ENCODE measurements at places on chromosomes 12 and 14.
A peak's percentile ranks its signal among the peaks of the same experiment; 100 is the strongest.

- no peak for DNase-seq
Measured at GRCh38 chr12:4282892-4283511, 9.4 kb downstream of the CCND2 start.

DNA sequence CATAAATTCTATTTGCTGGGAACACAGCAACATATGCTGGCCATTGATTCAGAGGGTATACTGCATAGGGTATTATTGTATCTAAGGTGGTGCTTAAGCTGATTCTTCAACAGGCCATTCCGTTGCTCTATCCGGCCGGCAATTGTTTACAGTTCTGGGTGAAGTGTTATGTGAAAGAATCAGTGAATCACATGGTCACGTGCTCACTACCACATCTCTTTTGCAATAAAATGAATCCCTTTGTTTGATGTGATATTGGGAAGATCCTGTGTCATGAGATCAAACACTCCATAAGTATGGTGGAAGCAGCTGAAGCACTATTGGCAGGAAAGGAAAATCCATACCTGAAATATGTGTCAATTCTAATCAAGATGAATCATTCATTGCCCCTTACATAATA lies 7.6 kb upstream of the USP15 start:
- DNase-seq, result no peak

DNA sequence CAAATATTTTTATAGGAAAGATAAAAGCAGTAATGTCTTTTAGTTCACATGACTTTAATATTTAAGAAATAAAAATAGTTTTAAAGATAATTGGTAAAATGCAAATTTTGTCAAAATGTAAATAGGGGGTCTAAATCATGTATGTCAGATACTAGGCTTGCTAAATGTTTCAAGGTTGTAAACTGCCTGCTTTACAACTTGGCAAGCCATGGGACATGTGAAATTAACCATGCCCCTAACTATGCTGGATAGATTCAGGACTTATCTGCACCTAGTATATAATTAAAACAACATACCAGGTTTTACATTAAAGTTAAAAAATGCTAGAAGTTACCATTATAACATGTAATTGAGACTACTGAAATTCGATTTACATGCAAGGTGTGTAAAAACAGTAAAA lies 537.3 kb upstream of the MIS18BP1 start:
- DNase-seq, result no peak

GRCh38 chr14:85824526-85824925 lies 294.6 kb downstream of the FLRT2 start:
- DNase-seq, result no peak

DNA sequence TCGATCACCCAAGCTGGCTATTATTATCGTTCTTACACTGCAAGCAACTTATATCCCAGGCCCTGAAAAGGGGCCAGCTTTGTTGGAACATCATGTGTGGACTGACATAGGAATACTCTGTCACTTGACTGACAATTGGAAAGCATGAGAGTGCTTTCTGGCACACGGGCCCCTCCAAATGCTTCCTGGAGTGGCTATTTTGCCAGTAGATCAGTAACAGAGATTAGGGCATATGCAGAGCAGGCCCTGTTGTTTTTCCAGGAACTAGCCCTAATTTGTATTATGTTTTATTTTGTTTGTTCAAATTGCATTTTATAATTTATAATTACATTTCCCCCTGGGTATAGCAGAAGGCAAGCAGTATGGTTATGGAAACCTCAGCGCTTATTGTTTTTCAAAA lies 170.1 kb upstream of the FRMD6 start:
- DNase-seq, result no peak

DNA sequence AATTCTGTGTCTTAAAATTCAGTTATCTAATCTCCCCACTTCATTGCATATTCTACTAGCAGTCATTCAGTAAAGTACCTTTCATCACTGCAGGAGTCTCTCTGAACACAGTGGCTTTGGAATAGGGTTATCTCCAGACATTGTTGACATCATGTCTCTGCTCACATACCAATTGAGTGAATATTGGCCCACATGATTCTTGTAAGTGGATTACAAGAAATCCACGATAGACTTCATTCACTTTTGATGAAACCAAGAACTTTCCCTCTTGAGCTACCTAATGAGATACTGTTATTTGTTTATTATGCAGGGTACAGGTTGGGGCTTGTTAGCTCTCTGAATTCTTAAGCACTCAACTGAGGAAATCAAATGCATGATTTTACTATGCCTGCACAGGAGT lies 284.9 kb downstream of the RAD51B start:
- no peak for DNase-seq

- DNase-seq, result peak; percentile 80
Measured at GRCh38 chr12:121296618-121297434, at the start of gene CAMKK2. Gene CAMKK2 (minus strand): TSS chr12:121296709. CDS start chr12:121274526, 22,183 bp downstream.

- DNase-seq, result no peak
Measured at GRCh38 chr12:119772431-119772830, 104.5 kb downstream of the PRKAB1 start.

DNA sequence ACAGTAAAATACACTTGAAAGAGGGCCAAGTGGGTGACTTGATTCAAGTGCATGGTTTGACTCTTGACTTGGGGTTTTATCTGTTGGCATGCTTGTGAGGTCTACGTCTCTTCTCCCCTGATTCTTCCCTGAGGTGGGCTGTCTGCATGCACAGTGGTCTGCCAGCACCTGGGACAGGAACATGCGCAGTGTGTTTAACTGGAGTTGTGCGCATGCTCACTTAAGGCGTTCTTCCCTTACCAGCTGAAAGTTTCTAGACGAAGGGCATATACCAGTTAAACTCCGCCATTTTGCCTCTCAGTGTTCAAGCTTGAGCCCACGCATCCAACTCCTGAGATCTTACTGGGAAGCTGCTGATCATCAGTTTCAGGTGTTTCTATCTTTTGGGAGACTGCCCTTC lies 38.5 kb downstream of the GLRX5 start:
- DNase-seq, result no peak

DNA sequence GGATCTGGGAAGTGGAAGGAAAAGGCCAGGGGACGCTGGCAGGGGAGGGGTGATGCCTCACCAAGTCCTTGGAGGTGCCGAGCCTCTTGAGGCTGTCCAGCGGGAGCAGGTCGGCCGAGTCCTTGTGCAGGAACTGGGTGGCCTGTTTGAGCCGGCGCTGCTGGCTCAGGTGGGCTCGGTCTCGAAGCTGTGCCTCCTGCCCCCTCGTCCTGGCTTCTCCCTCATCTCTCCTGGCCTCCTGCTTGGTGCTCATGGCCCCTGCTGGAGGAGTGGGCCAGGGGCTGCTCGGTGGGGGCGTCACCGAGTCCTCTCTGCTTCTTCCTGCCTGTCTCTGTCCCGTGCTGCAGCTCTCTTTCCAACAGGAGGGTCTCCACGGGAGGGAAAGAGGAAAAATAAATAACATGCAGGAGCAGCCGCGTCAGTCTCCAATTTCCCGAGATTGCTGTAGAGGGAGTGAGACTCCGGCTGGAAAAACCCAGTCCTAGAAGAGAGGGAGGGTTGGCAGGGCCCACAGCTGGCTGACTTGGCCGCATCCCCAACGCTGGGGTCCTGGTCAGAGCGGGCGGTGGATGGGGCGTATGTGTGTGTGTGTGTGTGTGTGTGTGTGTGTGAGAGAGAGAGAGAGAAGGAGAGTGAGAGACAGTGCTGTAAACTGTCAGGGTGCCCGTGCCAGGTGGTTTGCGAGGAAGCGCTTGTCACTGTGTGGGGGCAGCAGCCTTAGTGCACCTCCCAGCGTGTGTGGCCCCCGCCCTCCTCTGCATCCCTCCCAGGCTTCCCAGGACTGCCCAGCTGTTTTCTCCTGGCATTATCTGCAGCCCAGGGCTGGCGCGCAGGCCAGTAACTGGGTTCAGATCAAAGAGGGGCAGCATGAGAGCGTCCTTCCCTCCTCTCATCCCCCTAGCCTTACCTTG lies at the start of gene NRIP2:
NRIP2 (minus strand) TSS at position 455 of the 911 bp plus-strand sequence; CDS start at position 403, 52 bp downstream.
- DNase-seq, result no peak

- DNase-seq, result no peak
Measured at GRCh38 chr14:102223682-102224081, 81.3 kb downstream of the MOK start.

- no peak for DNase-seq
Measured at GRCh38 chr14:67377916-67378315, 17.8 kb downstream of the EIF2S1 start.

- DNase-seq, result no peak
Measured at GRCh38 chr12:101297661-101298060, 17.8 kb downstream of the UTP20 start.

- DNase-seq, result no peak
Measured at GRCh38 chr14:102645746-102646440, 53.4 kb downstream of the RCOR1 start.

DNA sequence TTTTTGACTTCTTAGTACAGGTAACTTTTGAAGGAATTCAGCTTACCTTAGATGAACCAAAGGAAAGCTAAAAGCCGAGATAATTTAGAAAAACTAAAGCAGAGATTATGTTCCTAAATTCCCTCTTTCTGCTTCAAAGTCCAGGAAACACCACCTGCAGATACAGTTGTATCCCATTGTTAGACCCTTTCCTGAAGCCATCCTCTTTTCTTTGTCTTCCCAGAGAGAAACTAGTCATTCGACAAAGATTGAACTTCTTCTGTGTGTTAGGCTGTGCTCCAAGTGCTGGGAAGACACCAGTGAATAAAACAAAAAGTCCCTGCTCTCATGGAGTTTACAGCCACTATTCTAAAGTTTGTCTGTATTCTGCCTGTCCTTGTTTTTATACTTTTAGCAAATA lies 29.3 kb downstream of the PPM1A start:
- no peak for DNase-seq

- no peak for DNase-seq
Measured at GRCh38 chr12:10175846-10176636, 2.8 kb upstream of the TMEM52B start.

DNA sequence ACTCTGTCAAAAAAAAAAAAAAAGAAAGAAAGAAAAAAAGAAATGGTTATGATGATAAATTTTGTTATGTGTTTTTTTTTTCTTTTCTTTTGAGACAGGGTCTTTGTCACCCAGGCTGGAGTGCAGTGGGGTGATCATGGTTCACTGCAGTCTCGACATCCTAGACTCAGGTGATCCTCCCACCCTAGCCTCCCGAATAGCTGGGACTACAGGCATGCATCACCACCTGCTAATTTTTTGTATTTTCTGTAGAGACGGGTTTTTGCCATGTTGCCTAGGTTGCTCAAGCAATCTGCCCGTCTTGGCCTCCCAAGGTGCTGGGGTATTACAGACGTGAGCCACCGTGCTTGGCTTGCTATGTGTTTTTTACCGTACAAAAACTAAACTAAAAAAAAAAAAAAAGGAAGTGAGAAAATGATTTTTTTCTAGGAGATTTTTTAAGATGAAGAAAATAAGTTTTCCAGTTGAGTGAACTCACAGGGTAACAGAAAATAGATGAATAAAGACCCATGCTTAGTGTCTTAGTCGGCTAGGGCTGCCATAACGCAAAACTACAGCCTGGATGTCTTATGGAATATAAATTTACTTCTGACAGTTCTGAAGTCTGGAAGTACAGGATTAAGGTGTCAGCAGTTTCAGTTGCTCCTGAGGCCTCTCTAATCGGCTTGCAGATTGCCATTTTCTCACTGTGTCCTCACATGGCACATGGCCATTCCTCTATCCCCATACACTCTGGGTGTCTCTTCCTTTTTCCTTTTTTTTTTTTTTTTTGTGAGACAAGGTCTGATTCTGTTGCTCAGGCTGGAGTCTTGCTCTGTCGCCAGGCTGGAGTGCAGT lies 13.2 kb upstream of the APOF start:
- DNase-seq, result no peak

DNA sequence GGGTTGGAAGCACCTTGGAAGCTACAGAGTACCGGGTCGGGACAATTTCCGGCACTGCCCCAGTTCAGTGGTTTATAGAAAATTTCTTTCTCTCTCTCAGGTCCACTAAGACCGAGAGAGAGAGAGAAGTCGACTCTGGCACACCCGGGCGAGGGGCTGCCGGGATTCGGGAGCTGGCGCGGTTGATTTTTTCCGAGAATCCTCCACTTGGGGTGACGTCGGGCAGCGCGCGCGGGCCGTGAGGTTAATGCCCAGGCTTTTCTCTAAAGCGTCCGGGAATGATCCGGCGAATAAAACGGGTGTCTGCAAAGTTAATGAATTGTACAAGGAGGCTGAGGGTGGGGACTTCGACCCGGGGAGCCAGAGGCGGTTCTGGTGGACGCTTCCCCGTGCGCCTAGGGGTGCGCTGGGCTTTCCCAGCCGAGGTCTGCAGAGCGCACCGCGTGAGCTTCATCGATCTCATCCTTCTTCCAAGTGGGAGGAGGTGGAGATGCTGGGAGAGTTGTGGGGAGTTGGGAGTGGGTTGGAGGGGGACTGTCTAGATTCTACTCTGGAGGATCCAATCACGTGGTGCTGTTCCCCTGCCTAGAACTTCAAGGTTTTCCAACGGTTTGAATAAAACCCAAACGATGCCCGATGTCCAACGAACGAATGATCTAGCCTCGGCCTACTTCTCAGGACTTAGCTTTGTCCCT lies 51.9 kb upstream of the TBX3 start:
- DNase-seq, result no peak

DNA sequence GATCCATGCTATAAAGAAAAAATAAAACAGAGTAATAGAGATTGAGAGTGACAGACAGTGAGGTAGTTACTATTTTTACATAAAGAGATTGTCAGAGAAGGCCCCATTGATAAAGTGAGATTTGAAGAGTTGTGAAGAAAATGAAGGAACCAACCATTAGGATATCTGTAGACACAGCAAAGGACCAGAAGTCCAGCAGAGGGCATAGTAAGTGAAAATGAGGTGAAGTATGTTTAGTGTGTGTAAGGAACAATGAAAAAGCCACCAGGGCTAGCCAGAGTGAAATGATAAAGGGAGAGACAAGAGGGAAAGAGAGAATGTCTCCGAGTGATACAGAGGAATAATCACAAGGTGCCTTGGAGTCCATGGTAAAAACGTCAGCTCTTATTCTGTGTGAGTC lies 411.0 kb downstream of the NELL2 start:
- no peak for DNase-seq

DNA sequence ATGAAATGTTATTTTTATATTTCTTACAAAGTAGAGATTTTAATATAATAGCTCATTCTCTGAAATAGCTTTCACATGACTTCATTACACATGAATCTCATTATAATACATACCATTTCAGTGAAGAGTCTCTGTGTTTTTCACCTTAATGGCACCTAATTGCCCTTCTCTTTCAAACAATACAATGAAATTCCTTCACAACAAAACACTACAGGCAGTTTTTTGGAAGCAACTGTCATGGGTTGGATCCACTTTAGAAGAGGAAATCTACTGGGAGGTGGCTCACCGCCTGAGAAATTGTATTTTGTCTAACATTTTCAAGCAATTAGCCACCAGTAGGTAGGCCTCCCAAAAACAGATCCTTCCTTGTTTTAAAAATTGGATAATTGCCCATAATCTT lies 40.3 kb upstream of the RGS6 start:
- DNase-seq, result no peak

GRCh38 chr12:32098112-32098511 lies 8.5 kb upstream of the BICD1 start:
- DNase-seq, result no peak

DNA sequence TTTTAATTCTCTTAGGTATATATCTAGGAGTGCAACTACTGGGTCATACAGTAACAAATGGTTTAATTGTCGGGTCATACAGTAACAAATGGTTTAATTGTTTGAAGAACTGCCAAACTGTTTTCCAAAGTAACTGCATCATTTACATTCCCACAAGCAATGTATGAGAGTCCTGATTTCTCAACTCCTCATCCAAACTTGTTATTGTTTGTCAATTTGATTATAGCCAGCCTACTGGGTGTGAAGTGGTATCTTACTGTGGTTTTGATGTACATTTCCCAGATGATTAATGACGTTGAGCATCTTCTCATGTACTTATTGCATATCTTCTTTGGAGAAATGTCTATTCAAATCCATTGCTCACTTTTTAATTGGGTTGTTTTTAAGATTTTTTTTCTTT lies 67.6 kb upstream of the CFL2 start:
- no peak for DNase-seq

Data from T-cell (primary cell).